CD14-positive monocyte (primary cell): ENCODE measurements at places on chromosomes 16 and 17.
A peak's percentile ranks its signal among the peaks of the same experiment; 100 is the strongest.

DNA sequence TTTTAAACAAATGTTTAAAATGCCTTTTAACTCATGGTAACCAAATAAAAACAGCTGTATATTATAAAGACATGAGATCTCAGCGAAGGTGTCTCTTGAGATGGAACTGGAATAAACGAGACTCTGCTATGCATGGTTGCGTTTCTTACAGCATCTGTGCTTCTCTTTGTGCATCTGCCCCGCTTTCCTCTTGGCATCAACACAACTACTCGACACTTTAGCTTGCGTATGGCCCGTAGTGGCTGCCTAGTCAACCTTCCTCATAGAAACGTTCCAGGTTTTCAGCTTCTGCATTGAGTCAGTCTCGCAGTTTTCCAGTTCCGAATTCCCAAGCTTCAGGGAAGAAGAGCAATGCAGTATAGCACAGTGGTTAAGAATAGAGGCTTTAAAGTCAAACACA is 214.9 kb downstream of the CEP112 start:
- H3K27me3 ChIP-seq: no peaks in the 10 kb centered on the region

GRCh38 chr16:3467921-3468320 is 24.4 kb downstream of the NAA60 start:
- no peak overlapping the region for H3K4me3 ChIP-seq
- H3K27me3 ChIP-seq: no peaks in the 10 kb centered on the region
- H3K36me3 ChIP-seq: peaks cover 52% of the 10 kb centered on the region
- no peaks in the 10 kb centered on the region for H3K4me1 ChIP-seq

GRCh38 chr16:23496821-23497542 is 13.3 kb downstream of the GGA2 start:
- peaks cover 42% of the 10 kb centered on the region for H3K36me3 ChIP-seq
- H3K4me1 ChIP-seq: peaks cover 41% of the 10 kb centered on the region
- H3K27me3 ChIP-seq: no peaks in the 10 kb centered on the region

GRCh38 chr17:75182569-75183436 is at the start of gene SUMO2:
TSS of gene SUMO2 (minus strand) at chr17:75182959. CDS start at chr17:75182834, 125 bp downstream.
- peak within 1 kb of the TSS; percentile 96 for H3K27ac ChIP-seq
- DNase-seq: peak; percentile 96
- no peaks in the 10 kb centered on the region for H3K27me3 ChIP-seq
- peak within 1 kb of the TSS; percentile 85 for H3K4me3 ChIP-seq
- H3K4me1 ChIP-seq: peaks cover 17% of the 10 kb centered on the region
- H3K36me3 ChIP-seq: peaks cover 16% of the 10 kb centered on the region

DNA sequence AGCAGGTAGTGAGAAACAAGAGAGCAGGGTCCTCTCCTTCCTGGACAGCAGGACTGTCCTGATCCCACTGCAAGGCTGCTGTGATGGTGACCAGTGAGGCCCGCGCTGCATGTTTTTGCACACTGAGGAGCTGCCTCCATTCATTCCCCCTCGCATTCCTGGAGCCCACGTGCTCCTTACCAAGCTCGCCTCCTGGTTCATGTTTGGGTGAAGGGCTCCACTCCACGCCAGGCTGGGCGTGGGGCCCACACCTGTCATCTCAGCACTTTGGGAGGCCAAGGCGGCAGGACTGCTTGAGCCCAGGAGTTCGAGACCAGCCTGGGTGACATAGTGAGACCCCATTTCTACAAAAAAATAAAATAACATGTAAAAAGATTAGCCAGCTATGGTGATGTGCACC is 15.4 kb upstream of the FASN start:
- H3K4me3 ChIP-seq: no peak overlapping the region
- H3K27ac ChIP-seq: no peak overlapping the region
- H3K36me3 ChIP-seq: no peaks in the 10 kb centered on the region
- no peaks in the 10 kb centered on the region for H3K27me3 ChIP-seq
- H3K4me1 ChIP-seq: no peaks in the 10 kb centered on the region
- DNase-seq: no peak

GRCh38 chr17:32806646-32807045 is 70.3 kb downstream of the MYO1D start:
- H3K4me1 ChIP-seq: no peaks in the 10 kb centered on the region
- DNase-seq: no peak
- no peaks in the 10 kb centered on the region for H3K36me3 ChIP-seq
- H3K4me3 ChIP-seq: no peak overlapping the region

DNA sequence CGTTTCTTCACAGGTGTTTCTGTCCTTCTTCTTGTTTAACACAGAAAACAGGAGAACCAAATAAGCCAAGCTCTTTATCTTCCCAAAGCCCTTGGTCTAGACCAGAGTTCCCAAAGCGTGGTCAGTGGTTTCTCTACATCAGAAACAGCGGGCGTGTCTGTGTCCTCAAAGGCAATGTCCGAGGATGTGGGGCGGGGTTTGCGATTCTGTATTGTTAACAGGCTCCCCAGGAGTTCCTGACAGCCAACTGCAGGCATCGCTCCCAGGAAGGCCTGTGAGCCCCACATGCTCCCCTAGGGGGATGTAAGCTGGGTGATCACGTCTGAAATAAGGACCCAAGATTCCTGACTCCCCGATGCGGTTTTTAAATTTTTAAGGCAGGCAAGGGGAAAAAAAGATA is 28.4 kb upstream of the SLC25A19 start:
- no peak for DNase-seq
- H3K4me1 ChIP-seq: peaks cover 63% of the 10 kb centered on the region
- no peaks in the 10 kb centered on the region for H3K27me3 ChIP-seq
- H3K4me3 ChIP-seq: no peak overlapping the region
- H3K36me3 ChIP-seq: peaks cover 56% of the 10 kb centered on the region

DNA sequence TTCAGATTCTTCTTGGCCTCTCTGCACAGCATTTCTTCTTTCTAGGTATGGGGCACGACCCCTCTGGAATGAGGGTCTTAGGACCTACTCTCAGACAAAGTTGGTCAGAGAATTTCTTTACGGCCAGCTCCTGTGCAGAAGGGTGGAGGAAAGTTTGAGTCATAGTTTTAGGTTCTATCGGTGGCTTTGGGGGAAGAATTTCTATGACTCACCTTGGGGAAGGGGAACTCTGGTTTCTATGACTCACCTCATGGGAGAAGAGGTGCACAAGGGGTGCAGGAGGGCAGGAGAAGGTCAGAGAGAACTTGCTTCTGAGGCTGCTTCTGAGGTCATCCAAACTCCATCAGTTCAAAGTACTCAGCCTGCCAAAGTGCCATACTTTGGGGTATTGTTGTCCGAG is 2.5 kb upstream of the ABCC12 start:
- peaks cover 2% of the 10 kb centered on the region for H3K27me3 ChIP-seq
- H3K4me1 ChIP-seq: peaks cover 3% of the 10 kb centered on the region
- no peak overlapping the region for H3K4me3 ChIP-seq
- no peak overlapping the region for H3K27ac ChIP-seq

- no peak overlapping the region for H3K4me3 ChIP-seq
- no peaks in the 10 kb centered on the region for H3K27me3 ChIP-seq
- DNase-seq: peak; percentile 73
Observed at GRCh38 chr16:79451196-79451816, 149.2 kb downstream of the MAF start.
